Tibial nerve (tissue), 4 donors: ENCODE measurements at places on chromosomes 7 and 10. TPM values are rescaled to one million over a fixed set of nuclear protein-coding genes. Genes with fewer than 3 reads are reported as not detected.

- DNase-seq: no peak
Observed at GRCh38 chr10:87927091-87927490, 63.7 kb downstream of the PTEN start.

- DNase-seq: no peak
Observed at GRCh38 chr7:136555933-136556332, 312.5 kb upstream of the CHRM2 start.

DNA sequence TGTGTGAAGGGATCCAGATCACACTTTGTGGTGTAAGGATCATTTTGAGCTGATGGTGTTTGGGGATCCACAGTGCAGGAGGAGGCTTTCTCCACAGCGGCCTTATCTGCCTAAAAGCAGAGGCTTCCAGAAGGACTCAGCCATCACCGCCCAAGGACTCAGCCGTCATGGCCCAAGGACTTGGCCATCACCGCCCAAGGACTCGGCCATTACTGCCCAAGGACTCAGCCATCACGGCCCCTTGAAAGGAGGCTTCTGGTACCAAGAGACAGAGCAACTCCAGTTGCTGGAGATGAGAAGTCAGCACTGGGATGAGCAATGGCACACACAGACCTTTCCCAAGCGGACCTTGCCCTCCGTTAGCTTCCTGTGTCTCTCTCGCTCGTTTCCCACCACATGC is 6.0 kb upstream of the CFAP46 start:
- no peak for DNase-seq

- no peak for DNase-seq
Observed at GRCh38 chr7:7793921-7794320, 75.5 kb upstream of the RPA3 start.

DNA sequence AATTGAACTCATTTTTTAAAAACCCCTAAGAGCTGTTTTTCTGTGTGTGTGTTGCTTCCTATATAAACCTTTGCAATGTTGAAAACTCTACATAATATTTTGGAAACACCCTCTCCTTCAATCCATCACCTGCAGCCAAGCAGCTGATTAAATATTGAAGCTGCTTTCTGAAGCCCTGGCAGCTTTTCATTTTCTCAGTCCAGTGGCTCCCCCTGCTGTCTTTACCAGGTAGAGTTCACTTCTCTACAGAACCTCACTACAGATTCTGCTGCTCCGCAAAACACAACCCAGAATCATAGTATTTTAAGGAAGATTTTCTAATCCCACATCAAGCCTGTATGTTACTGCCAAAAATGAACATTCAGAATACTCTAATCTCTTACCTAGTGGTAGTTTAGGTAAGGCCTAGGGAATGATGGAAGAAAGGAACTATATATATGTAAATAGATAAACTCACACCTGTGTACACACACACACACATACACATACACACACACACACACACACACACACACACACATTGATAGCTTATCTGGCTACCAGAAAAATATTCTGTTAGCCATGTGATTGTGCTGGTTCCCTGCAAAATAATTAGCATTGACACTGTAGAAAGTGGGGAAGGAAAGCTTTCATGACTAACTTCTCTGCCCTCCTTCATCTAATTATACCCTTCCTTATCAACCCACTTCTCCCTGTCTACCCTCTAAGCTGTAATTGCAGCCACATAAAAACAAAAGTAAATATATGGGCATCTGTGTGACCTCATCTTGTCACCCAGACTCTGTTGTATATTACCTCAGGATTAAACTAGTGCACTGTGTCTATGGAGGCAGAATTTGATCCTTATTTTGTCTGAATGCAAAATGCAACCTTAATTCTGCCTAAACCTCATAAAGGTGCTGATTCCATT is 229.5 kb upstream of the FZD1 start:
- DNase-seq: peak; percentile 24

- DNase-seq: no peak
Observed at GRCh38 chr10:92068900-92069299, 145.3 kb downstream of the BTAF1 start.

DNA sequence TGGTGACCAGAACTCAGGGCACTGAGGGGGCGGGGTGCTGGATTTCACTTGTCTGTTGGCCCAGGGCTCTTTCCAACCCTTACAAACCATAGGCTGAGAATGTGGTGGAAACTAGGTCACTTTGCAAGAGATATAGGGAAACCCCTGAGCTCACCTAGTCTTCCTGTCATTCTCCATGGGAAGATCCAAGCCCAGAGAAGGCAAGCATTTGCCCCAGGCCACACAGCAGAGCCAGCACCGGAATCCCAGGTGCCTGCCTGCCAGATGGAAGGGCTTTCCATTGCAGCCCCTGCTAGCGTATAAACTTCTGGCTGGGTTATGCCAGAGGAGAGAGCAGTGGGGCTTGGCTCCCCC is 427 bp downstream of the PYROXD2 start:
- no peak for DNase-seq

Gene ZNF107
- total RNA-seq: 9.0 TPM

DNA sequence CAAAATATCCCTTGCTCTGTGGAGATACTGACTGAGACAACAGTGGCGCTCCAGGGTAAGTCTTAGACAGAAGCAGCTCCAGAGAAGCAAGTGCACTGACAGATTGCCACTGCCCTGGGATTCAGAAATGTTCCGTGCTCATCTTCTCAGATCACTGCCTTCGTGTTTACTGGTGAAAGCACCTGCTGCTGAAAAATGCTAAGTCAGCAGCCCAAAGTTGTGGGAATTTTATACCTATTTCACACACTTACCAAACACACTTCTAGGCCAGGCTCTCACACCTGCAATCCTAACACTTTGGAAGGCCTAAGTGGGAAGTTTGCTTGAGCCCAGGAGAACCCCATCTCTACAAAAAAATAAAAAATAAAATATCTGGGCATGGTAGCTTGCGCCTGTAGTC is 63.2 kb upstream of the DLX6 start:
- DNase-seq: no peak

DNA sequence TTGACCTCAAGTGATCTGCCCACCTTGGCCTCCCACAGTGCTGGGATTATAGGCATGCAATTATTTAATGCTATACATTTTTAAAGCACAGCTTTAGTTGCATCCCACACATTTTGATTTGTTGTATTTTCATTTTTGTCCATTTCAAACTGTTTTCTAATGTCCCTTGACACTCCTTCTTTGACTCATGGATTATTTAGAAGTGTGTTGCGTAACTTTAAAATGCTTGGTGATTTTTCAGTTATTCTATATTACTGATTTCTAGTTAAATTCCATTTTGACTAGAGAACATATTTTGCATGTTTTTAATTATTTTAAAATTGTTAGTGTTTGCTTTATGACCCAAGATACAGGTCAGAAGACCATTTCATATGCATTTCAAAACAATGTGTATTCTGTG is 28.8 kb downstream of the EVX1 start:
- no peak for DNase-seq
